ENCODE measurements at places on chromosomes 2 and 18. TPM values are rescaled to one million over a fixed set of nuclear protein-coding genes. Genes with fewer than 3 reads are reported as not detected.

The DCDC2C gene
- not detected for total RNA-seq

The HSBP1L1 gene
- 0.99 TPM for total RNA-seq

The KYNU gene
- total RNA-seq = not detected

The FASTKD2 gene
- 16.8 TPM for total RNA-seq

The TUBB6 gene
- 198 TPM for total RNA-seq

GRCh38 chr2:100895402-100895801 lies 75.5 kb downstream of the NPAS2 start:
- no peak for DNase-seq

- DNase-seq = no peak
Measured at GRCh38 chr2:163374282-163374681, 361.5 kb downstream of the FIGN start.

DNA sequence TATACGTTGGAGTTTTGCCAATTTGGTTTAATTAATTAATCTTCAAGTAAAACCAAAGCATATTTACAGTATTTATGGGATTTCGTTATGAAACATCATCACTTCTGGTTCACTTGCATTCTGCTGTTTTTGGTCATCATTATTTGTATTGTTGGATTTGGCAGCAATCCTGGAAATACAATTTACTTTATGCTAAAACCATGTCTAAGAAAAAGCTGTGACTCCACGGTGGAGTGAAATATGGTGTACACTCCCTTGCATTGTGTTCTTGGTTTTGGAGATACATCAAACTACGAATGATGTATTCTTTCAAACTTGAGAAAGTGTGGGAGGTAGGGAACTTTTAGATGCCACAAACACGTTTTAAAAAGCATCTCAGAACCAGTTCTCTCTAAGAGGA lies 106.4 kb downstream of the CTAGE1 start:
- no peak for DNase-seq

- no peak for DNase-seq
Measured at GRCh38 chr2:111209045-111209514, 88.4 kb downstream of the BCL2L11 start.

GRCh38 chr2:112777036-112777435 lies 7.3 kb downstream of the IL1A start:
- no peak for DNase-seq

- DNase-seq = peak; percentile 19
Measured at GRCh38 chr2:127575941-127576432, 40.5 kb downstream of the MYO7B start.

- DNase-seq = no peak
Measured at GRCh38 chr18:66894851-66895250, 291.0 kb upstream of the CDH19 start.

- no peak for DNase-seq
Measured at GRCh38 chr2:9410108-9410507, 13.2 kb downstream of the ITGB1BP1 start.

GRCh38 chr2:171309455-171310286 lies 124.1 kb downstream of the METTL8 start:
- no peak for DNase-seq

DNA sequence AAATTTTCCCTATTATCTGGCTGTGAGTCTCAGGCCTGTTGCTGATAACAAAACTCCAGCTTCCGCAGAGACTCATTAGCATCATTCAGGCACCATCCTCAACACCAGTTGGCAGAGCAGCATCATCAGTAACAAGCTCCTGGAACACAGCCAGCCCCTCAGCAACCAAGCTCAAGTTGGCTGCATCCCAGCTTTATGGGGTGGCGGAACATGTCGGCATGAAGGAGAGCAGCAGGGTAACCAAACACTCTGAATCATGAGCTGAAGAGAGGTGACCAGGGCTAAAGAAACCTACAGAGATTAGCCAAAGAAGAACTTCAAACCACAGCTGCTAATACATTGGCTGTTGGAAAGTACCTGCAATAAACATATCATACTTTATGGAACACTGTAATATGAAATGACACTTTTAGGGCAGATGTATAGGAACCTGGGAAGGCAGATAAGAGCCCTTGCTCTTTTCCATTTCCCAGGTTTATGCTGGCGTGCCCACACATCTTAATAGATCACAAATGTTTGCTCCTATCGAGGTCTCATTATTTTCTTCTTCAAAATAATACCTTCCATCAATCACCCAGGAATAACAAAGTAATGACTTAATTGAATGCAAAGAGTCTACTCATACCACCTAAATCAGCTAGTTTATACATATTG lies 63.8 kb downstream of the PDE11A start:
- DNase-seq = no peak

- DNase-seq = peak; percentile 73
Measured at GRCh38 chr2:120770176-120770575, 34.5 kb downstream of the GLI2 start.

DNA sequence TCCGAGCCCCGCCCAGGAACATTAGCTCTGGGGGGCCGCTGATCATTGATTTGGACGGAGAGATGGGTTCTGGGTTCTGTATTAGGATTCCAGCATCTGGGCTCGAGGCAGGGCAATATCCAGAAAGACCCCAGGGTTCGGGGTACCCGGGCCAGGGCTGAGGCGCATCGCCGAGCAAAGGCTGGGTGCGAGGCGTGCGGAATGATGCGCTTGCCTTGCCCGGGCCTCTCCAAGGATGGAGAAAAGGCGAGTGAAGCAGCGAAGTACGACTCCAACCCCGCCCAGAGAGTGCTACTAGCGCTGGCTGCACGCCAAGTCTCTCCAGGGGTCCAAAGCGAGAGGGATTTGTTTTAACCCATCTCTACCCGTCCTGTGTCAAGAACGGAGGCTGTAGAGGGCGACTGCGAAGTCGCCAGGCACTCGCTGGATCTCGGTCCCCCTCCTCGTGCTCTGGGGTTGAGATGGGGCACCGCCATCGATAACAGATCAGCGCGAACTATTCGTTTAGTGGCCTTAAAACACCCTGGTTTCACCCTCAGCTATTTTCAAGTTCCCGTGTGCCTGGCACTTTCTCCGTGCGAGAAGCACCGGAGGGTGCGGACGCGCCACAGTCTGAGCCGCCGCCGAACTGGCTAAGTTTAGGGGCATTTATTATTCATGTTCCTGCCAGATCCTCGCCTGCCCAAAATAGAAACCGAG lies 1.9 kb downstream of the ADCYAP1 start:
- no peak for DNase-seq

DNA sequence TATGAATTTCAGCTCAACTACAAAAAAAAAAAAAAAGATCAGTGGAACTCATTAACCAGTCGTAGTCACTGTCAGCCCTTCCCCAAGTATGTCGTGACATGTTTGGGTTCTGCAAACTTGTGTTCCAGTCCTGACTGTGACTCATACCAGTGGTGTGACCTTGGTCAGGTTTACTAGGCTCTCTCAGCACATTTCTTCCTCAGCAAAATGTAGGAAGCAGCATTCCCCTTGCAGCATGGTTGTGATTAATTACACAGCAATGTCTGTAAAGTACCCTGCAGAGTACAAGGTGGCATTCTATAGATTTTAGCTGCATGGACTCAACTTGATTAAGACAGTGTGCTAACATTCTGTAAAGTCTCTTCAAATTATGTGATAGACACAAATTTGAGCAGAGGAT lies 156.9 kb downstream of the LAMA1 start:
- DNase-seq = no peak

DNA sequence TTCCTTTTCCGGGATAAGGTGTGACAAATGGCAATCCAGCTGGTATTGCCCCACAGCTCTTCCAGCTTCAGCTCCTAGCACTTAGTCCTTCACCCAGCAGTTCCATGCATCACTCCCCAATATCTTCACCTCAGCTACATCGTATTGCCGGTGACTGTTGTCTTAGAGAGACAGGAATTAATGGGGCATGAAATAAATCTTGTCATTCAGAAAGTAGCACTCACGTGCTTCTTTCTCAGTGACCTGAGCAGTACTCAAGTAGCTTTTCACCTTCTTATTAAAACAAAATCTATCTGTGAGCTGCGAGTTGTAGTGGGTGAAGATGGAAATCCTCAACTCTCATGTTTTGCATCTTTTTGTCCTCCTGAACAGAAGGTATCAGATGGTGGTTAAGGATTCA lies 72.8 kb downstream of the PTH2R start:
- DNase-seq = no peak

Data from chondrocyte (in vitro differentiated cells).